Right cardiac atrium (tissue), 5 donors: ENCODE measurements at places on chromosomes 1 and 21.

DNA sequence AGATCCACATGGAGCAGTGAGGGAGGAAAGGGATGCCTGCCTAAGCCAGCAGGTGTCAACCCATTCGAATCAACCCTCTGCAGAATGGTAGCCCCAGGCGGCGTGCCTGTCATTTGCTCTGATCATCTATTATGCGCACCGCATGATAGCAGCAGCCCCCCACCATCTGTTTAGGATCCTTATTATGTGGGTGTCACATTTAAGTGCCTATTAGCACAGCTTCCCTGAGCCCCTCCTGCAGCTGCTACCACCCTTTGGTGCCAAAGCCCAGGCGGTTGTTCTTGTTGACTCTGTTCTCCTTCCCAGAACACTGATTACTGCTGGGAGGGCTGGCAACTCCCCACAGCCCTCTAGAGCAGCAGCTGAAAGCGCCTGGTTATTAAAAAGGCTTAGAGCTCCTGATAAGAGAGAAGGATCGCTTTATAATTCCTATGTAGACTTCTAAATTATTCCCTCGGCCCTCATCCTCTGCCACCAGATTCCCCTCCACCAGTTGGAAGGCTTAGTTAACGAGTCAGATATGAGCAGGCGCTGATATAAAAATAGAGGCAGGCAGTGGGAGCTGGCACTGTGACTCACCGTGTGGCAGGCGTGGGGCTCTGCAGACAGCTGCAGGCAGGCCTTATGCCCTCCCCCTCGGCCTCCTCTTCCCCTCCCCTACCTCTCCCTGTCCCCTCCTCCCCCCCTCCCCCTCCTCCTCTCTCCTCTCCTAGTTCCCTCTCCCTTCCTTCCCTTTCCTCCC is 23.0 kb downstream of the ACTA1 start:
- DNase-seq = peak; percentile 67

DNA sequence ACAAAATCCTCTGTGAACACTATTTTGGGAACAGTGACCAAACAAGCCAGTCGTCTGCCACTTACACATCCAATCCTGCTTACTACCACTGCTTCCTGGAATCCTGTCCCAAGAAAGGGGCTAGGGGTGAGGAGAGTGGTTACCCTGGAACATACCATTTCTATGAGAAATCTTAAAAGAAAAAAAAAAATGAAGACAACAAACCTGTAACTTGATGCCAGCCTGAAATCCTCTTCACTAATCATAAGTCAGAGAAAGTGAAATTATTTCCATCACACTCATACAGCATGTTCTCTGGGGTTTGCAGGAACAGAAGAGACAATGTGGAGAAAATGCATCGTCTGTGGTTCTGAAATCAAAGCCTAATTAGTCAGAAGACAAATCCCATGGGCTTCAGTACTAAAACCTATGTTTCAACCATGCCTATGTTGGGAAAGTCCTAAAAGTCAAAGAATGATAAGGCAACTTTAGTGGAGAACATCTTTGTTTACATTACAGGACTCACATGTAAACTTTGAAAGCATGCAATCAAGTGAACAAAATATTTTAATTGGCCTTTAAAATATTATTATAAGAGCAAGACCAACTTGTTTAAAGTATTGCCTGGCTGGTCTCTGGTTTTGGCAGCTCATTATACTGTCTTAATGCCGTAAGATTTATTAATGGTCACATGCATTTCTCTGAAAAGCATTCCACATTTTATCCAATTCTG is 220.7 kb downstream of the LTN1 start:
- no peak for DNase-seq

- DNase-seq = no peak
Observed at GRCh38 chr21:33121715-33122475, 52.0 kb downstream of the OLIG1 start.

- DNase-seq = no peak
Observed at GRCh38 chr1:200774311-200774710, 35.6 kb downstream of the CAMSAP2 start.

DNA sequence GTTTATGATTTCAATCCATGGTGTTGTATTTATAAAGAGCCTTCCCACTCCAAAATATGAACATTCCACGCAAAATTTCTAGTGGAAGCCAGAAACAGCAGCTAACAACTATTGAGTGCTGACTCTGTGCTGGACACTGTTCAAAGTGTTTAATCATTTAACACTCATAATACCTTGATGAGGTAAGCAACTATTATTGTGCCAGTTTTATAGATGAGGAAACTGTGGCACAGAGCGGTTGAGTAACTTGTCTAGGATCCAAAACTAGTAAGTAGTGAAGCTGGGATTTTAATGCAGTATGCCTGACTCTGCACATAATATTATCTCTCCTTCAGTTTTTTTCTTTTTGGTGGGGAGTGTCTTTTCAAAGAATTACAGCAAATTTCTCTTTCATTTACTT is 228.3 kb downstream of the SLC35F3 start:
- DNase-seq = no peak

- DNase-seq = no peak
Observed at GRCh38 chr1:109912214-109912861, 1.7 kb downstream of the CSF1 start.

- DNase-seq = no peak
Observed at GRCh38 chr1:6048179-6048867, 2.6 kb downstream of the KCNAB2 start.

GRCh38 chr21:39083377-39084008 is 99.8 kb downstream of the PSMG1 start:
- DNase-seq = peak; percentile 63

- peak; percentile 74 for DNase-seq
Observed at GRCh38 chr1:223031733-223032601, 111.1 kb downstream of the TLR5 start.

DNA sequence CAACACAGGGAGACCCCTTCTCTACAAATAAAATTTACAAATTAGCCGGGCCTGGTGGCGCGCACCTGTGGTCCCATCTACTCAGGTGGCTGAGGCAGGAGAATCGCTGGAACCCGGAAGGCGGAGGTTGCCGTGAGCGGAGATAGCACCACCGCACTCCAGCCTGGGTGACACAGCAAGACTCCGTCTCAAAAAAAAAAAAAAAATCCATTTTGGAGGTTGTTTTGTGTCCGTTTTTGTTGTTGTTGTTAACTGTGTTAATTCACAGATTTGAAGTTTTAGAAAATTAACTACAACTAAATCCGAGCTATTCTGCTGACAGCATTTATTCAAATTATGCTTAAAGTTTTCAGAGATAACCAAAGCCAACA is 618 bp downstream of the CLCC1 start:
- no peak for DNase-seq

DNA sequence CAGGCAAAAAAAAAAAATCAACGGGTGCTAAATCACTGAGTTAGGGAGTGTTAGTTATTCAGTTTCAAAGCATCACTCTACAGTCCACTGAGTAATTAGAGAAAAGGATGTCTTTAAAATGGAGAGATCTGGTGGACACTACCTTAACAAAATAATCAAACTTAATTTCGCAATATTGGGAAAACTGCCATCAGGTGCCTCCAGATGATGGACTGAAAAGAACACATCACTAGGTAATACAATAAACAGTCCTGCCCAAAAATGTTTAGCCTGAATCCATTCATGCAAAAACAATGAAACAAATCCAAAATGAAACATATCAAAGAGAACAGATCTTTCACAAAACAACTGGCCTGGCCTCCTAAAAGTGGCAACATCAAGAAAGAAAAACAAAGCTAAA is 54.1 kb downstream of the ENAH start:
- no peak for DNase-seq

- DNase-seq = no peak
Observed at GRCh38 chr1:34779005-34779404, 2.0 kb upstream of the GJB3 start.

GRCh38 chr1:106584107-106584506 is 472.4 kb upstream of the PRMT6 start:
- no peak for DNase-seq

DNA sequence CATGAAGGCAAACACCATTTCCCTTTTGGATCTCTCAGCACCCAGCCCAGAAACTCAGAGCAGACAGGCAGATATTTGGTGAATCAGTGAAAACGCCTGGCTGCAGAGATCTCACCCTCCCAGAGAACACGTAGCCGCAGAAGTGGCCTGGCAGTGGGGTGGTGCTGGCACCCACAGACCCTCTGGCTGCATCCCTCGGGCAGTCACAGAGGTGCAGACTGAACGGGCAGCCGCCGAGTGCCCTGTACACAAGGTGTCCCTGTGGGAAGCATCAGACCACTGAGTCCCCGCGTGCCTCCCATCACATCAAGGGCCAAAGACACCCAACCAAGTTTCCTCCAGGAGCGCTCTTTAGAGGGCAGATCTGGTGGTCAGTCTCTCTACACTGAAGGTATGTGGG is 12.1 kb downstream of the FAM89A start:
- no peak for DNase-seq

DNA sequence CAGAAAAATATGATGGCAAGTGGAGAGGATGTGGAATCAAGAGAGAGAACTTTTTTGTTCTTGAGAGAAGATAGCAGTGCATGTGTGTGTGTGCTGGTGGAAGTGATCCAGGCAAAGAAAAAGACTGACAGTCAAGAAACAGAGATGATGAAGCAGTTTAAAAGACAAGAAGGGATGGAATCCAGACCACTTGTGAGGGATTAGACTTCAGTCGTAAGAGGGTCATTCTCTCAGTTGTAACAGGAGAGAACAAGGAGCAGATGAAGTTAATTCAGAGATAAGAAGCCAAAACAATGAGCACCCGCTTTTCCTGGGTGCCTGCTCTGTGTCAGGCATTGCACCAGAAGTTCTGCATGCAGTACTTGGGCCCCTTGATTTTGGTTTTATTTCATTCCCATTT is 76.6 kb downstream of the RNF220 start:
- no peak for DNase-seq

GRCh38 chr1:64917328-64917861 is 49.0 kb downstream of the JAK1 start:
- peak; percentile 82 for DNase-seq

DNA sequence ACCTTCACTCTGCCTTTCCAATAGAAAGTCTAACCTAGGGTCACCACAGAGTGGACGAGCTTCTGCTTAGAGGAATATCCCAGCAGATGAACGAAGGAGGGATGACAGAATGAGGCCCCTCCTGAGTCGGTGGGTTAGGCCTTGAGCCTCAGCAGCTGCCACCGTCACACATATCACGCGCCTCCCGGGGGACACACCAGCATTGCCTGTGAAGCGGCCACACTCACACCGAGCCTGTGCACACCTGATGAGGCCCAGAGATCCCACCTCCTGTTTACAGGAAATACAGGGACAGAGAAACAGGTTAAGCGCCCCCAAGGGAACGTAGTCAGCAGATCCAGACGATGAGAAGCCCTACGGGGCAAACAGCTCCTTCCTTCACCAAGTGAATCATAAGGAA is 25.1 kb upstream of the LRRC47 start:
- no peak for DNase-seq

- DNase-seq = peak; percentile 58
Observed at GRCh38 chr21:28111151-28111619, 881.5 kb downstream of the LTN1 start.

GRCh38 chr1:88341447-88341846 is 342.6 kb upstream of the PKN2 start:
- DNase-seq = no peak

DNA sequence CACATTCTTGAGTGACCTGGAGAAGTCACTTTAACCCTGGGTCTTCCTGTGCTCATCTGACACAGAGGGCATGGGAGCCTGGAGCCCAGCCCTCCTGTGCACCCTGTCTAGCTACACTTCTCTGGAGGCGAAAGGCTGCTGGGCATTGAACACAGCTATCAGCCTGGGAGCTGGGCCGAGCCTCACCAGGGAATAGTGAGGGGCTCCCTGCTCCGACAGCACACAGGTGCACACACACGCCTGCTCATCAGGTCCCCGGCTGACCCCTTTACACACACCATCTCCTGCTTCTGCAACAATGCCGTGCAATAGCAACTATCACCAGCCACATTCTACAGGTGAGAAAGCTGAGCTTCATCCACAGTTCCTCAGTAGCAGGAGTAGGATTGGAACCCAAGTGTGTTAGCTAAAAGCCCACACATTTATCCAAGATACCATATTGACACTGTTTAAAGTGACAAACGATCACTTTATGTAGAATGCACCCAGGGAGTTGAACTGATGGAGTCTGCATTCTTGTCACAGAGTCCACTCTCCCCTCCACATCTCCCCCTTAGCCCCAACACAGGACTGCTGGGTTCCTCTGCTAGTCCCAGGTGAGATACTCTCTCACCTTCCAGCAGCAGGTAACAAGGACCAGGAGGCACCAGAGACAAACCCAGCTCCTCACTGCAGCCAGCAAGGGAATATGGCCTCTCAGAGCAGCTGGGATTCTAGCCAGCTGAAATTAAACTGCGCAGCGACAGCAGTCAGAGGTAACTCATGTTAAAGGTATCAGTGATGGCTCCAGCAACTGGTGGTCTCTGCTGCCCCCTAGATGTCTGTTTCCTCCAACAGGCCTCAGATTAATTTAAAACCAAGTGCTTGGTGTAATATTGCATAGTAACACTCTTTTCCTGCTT is 18.3 kb upstream of the CAPN8 start:
- peak; percentile 27 for DNase-seq

- no peak for DNase-seq
Observed at GRCh38 chr1:68919075-68919474, 422.2 kb upstream of the DEPDC1 start.

DNA sequence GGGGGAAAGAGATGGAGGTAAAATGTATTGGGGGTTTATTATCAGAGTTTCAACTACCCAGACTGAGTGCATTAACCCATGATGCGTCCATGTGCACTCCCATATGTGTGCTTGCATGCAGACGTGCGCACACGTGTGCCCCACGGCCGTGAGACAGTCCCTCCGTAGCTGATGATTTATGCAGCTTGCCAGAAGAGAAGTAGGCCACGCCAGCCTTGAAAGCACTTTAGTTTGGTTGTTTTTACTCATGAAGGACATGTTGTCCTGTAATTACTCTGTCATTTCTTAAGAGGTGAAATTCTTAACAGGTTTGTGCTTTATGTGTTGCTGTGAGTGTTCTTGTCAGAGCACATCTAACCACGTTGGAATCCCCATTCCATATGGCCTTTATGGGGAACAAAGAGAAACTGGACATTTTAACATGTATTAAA is 467.8 kb downstream of the LMO4 start:
- no peak for DNase-seq

- no peak for DNase-seq
Observed at GRCh38 chr1:178407655-178408054, 89.1 kb downstream of the CLEC20A start.

- DNase-seq = no peak
Observed at GRCh38 chr1:181488866-181489265, 5.5 kb downstream of the CACNA1E start.

DNA sequence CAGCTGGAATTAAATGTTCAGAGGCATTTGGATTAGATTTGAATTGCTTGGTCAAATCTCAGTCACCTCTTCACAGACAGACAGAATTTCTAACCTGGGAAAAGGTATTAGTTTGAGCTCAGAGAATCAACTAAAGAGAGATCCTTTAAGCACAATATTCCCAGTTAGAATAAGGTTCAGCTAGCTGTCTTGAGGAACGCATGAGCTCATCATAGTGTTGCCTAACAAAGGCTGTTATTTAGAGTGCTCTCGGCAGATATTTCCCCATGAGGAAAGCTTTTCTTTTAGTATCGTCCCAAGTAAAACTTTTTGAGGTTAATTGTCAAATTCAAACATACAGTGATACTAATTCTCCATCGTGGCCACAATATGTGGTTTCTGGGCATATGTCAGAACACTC is 269.9 kb downstream of the HLX start:
- DNase-seq = no peak

GRCh38 chr21:45846373-45847160 is 135.0 kb upstream of the COL6A1 start:
- DNase-seq = no peak

- DNase-seq = no peak
Observed at GRCh38 chr1:39043513-39043912, 17.4 kb downstream of the NDUFS5 start.

- DNase-seq = no peak
Observed at GRCh38 chr1:97209381-97209957, 487.9 kb downstream of the PTBP2 start.

- no peak for DNase-seq
Observed at GRCh38 chr1:234150892-234151291, 222.4 kb upstream of the COA6 start.
